ENCODE measurements at places on chromosomes 16 and 17. TPM values are rescaled to one million over a fixed set of nuclear protein-coding genes. Genes with fewer than 3 reads are reported as not detected.

DNA sequence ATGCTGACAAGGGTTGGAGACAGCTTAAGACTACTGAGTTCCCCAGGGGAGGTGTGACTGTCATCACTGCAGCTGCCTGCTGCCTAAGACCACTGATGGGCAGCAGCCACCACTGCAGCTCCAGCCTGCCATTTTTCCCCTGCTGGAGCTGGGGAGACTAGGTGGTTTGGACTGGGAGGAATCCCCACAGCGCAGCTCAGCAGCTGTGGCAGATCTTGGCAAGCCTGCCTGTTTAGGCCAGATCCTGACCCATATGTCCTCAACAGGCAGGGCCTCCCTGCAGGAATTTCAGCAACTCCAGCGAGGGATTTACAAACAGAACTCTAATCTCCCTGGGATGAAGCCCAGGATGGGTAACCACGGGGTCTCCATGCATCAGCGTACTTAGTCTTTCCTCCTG lies 356.4 kb upstream of the TOM1L1 start:
- DNase-seq, result no peak

- DNase-seq, result peak; percentile 19
Observed at GRCh38 chr17:15263206-15263579, 1.9 kb downstream of the PMP22 start.

GRCh38 chr16:25217921-25218320 lies 1.2 kb downstream of the AQP8 start:
- no peak for DNase-seq

DNA sequence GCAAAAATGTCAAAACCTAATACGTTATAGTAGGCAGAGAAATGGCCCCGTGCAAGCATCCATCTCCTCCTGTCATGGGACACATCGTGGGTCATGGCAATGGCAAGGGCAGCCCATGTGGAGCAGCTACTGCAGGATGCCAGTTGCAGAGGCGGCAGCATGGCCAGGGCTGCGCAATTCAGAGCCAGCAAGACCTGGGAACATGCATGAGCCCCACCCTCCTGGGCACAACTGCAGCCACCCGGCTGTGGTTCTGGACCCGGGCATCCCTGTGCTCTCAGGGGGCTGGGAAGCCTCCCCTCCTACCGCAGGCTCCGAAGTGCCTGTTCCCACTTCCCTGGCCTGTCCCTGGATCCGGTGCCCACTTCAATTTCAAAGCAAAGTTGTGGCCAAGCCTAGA lies 203.6 kb downstream of the CPPED1 start:
- no peak for DNase-seq

GRCh38 chr17:81684442-81684911 lies 666 bp downstream of the HGS start:
- DNase-seq, result no peak

- DNase-seq, result no peak
Observed at GRCh38 chr16:2664574-2664982, 17.7 kb upstream of the KCTD5 start.

Gene ODAD4
- 6.7 TPM for polyA plus RNA-seq

Gene SLC12A3
- 38.1 TPM for polyA plus RNA-seq

Gene USP43
- 9.3 TPM for polyA plus RNA-seq

Gene LITAFD
- not detected for polyA plus RNA-seq

Gene KCNJ12
- polyA plus RNA-seq, result 6.4 TPM
